ENCODE measurements at places on chromosomes 5 and 9.

DNA sequence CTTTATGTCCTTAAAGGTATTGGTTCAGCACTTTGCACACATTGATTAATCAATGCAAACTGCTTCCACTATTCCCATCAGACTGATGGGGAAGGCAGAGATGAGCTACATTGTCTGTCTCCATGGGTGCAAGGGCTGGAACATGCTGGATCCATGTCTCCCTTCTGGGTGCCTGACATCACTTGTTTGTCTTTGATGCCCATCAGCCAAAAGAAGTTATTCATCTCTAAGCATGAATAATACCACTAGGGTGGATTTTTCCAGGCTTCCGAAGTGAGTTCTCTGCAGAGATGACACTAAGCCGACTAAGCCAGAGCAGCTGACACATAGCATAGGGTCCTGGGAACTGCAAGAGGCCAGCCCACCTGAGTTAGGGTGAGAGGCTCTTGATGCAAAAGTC lies 8.7 kb downstream of the FGF1 start:
- no peak for DNase-seq

GRCh38 chr5:87185838-87186237 lies 81.8 kb upstream of the RASA1 start:
- no peak for DNase-seq

GRCh38 chr9:125861405-125862058 lies 114.4 kb downstream of the PBX3 start:
- DNase-seq, result no peak

- DNase-seq, result no peak
These were observed 94.8 kb upstream of the PHYKPL start for GRCh38 chr5:178327446-178327845.

GRCh38 chr9:14119694-14120514 lies 194.0 kb downstream of the NFIB start:
- no peak for DNase-seq

DNA sequence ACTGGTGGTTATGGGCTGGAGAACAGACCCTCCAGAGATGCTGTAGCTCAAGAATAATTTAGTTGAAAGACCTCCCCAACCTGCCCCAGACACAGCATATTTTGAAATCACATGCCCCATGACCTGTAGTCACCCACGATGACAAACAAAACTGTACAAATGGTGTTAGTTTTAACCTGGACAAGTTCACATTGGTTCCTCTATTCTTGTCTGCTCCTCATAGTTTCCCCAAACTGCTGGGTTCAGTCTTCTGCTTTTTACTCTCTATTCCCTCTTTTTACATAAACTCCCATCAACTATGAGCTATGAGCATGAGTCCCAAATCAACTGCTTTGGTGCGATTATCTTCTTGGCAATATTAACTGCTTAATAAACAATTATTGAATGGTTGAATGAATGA lies 365.3 kb upstream of the CLINT1 start:
- DNase-seq, result no peak

GRCh38 chr5:17329571-17329970 lies 112.1 kb downstream of the BASP1 start:
- DNase-seq, result no peak

GRCh38 chr5:5467737-5468136 lies 45.3 kb downstream of the ICE1 start:
- no peak for DNase-seq

DNA sequence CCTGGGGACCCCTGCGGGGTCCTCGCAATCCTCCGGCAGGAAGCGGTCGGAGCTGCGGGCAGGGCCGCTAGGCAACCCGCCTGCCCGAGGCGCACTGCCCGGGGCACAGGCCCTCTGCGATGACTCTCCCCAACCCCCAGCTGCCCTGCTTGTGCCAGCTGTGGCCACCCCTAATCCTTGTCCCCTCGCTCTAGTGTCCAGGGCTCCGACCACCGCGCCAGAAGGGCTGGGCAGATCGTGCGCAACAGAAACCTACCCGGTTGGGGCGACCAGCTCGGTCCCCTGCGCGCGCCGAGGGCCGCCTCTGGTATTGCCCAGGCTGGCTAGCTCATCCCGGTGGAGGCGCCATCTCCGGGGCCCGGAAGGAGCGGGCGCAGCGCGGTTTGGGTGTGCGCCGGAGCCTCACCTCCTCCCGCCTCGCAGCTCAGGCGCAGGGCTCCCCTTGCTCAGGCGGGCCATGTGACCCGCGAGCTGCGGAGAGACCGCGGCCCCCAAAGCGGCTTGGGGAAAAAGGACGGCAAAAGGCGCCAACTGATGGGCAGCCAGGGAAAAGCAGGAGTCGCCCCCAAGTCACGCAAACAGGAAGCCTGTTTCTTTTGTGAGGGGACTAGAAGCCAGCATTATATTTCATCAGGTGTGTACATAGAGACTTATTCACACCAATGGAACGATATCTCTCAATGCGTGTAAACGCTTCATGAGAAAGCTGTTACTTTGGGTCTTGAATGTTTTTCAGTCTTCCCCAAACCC lies 46.8 kb upstream of the RNF20 start:
- no peak for DNase-seq

DNA sequence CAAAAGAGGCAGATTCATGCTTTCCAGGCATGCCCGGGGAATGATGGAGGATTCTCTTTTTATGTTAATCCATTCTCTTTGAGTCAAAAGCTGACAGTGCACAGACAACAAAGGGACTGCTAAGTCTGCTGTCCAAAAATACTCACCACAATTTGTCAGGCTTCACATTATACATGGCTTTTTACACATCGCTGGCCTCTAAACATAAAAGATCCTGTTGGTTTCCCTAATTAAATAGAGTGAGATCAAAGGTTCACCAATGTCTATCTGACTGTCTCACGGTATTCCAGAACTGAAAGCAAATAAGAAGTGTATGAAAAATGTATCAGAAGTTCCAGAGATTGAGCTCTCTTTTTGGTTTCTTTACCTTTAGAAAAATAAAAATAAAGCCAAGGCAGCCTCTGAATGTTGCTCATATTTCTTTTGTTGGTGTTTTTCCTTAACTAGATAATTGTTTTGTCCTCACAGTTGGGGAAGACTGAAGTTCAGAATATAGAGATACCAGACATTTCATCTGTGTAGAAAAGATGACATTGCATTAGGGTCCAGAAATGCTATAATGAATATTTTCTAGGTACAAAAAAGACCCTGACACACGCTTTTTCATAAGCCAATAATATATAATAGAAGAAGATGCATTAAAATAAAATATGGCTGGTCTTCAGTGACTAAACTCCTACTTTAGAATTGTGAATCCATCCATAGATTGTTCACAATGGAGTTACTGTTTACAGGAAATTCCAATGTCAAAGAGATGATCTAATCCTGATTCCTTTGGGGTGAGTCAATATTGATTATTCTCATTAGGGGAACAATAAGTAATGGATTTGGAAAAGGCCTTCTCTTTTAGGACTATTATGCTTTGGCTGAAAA lies 688.2 kb upstream of the CDH6 start:
- DNase-seq, result no peak

- DNase-seq, result no peak
These were observed 332.4 kb downstream of the KCTD16 start for GRCh38 chr5:144503123-144503522.

GRCh38 chr9:129500161-129500862 lies 120.6 kb downstream of the C9orf50 start:
- DNase-seq, result no peak

GRCh38 chr5:1722877-1723276 lies 76.8 kb downstream of the MRPL36 start:
- DNase-seq, result no peak

DNA sequence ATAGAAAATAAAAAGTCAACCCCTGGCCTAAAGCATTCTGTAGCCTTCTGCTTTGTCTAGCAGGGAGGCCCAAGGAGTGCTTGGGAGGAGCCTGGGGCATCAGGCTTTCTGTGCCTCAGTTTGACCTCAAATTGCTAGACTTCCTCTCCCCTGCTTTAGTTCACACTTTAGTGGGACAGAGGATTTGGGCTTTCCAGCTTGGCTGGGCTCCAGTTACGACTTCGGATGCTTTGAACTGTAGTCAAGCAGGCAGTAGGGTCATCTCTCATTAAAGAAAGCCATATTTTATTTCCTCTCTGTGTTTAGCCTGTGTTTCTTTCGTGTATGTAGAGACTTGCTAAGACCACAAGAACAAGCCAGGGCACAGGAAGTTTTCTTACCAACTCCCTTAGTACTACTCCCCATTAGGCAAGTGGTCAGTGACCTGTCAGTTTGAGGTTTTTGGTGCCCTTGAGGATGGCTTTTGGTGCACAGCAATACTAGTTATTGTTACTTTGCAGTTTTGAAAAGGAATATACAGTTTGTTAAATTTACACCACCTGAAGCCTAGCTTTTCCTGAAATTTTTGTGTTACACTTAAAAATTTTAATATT lies 334.7 kb downstream of the NDUFS4 start:
- DNase-seq, result no peak

DNA sequence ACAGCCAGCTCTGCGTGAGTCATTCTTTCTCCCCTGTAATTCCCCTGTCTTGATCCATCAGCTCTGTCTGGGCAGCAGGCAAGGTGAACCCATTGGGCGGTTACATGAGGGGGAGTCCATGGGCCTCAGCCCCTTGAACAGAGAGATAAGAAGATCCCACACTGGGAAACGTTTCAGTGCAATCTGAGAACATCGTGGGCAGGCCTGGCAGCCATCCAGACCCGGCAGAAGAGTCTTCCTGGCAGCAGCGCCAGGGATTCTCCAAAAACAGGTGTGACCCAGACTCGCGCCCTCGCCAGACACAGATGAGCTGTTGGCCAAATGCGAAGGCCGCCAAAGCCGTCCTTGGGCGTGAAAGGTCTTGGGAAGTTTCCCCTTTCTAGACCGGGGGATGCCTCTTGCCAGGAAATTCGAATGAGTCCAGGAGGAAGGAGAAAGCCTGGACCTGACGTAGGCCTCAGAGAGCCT lies 6.4 kb upstream of the SLC12A7 start:
- no peak for DNase-seq

DNA sequence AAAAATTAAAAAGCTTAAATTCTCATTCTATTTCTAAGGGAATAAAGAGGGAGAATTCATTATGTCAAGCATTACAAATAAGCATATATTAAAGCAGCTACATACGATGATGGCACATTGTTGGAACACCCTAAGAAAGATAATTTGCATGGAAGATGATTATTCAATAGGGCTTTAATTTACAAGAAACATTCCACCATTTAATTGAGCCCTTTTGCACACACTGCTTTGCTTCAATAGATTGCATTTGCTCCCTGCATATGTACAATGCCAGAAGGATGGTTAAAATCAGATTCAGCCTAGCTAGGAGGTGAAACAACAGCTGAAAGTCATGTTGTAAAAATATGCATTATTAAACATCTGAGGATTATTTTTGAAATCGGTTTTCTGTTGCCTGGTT lies 21.8 kb downstream of the KIAA1958 start:
- DNase-seq, result no peak

- DNase-seq, result no peak
These were observed 530.5 kb downstream of the SEMA5A start for GRCh38 chr5:9015260-9015936.

DNA sequence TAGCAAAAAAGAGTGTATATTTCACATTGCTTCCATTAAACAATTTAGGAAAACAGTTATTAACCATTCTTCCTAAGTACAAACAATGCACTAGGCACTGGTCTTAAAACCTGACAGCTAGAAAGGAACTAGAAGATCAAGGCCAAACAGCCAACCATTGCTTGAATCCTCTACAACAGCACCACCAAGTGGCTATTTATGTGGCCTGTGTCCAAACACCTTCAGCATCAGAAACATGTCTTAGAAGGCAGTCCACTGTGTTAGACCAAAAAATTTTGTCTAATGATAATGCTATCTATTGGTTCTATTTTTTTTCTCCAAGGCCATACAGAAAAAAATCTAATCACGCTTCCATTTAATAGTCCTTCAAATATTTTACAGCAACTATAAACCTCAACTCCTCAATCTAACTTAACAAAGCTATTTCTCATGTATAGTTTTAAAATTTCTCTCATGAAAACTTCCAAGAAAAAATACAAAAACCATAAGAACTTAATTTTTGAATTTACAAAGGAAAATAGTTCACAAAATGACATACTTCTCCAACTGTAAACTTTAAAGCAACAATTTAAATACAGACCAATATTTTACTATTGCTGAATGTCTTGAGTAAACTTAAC lies 36.1 kb downstream of the CAAP1 start:
- no peak for DNase-seq

- no peak for DNase-seq
These were observed 80.3 kb upstream of the SLC30A5 start for GRCh38 chr5:69013481-69013880.

GRCh38 chr9:134390947-134391318 lies 64.7 kb downstream of the RXRA start:
- no peak for DNase-seq

DNA sequence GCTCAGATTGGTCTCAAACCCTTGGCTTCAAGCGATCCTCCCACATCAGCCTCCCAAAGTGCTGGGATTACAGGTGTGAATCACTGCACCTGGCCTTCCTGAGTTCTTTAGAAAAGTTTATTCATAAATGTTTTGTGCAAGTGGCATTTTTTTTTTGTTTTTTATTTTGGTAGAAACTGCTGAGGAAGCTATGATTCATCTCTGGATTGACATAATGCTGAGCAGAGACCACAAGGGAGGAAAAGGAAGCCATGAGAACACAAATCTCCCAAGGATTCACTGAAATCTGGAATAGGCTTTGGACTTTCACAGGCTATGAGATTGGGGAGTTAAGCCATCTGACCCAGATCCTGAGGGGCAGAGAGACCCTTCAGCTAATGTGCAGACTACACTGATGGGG lies 3.4 kb upstream of the SLC46A2 start:
- no peak for DNase-seq

- no peak for DNase-seq
These were observed 104.8 kb downstream of the VCAN start for GRCh38 chr5:83576341-83576740.

- DNase-seq, result no peak
These were observed 59.9 kb upstream of the IL6ST start for GRCh38 chr5:56054666-56055065.

DNA sequence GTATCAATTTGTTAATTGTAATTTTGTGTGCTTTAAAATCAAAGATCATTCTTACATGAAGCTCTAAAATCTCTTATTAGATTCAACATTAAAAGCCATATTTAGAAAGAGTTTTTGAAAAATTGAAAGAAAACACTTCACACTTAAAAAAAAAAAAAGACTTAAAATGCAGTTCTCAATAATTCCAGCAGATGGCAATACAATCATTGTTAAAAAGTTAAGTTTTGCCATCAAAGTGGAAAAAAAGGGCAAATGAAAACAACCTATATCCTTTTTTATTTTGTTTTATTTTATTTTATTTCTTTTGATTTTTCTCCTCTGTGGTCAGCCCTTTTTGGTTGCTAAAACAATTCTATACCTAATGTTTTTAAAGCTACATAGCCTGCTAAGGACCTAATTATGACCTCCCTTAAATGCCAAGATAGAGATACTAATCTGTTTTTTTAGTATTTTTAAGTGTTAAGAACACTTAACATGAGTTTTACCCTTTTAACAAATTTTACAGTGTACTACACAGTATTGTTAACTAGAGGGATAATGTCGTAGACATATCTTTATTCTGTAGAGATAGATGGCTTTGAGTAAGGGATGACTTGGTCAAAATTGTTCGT lies 154.2 kb upstream of the DAB2 start:
- DNase-seq, result no peak

GRCh38 chr5:156400231-156400986 lies 73.4 kb downstream of the SGCD start:
- DNase-seq, result no peak
